Upper lobe of right lung (tissue), 1 donor: ENCODE measurements at places on chromosomes 1 and 21. TPM values are rescaled to one million over a fixed set of nuclear protein-coding genes. Genes with fewer than 3 reads are reported as not detected.

- H3K36me3 ChIP-seq: peaks cover 24% of the 10 kb centered on the region
- peaks cover 23% of the 10 kb centered on the region for H3K27me3 ChIP-seq
- no peak for DNase-seq
- H3K4me1 ChIP-seq: peaks cover 26% of the 10 kb centered on the region
Measured at GRCh38 chr1:84479998-84480397, 932 bp downstream of the RPF1 start.

- H3K4me3 ChIP-seq: no peak overlapping the region
- H3K4me1 ChIP-seq: no peaks in the 10 kb centered on the region
- no peak for DNase-seq
- no peaks in the 10 kb centered on the region for H3K27me3 ChIP-seq
- H3K27ac ChIP-seq: no peak overlapping the region
- no peaks in the 10 kb centered on the region for H3K36me3 ChIP-seq
Measured at GRCh38 chr1:221227872-221228337, 348.7 kb downstream of the HLX start.

GRCh38 chr1:39082811-39083576 is 56.8 kb downstream of the NDUFS5 start:
- H3K36me3 ChIP-seq: no peaks in the 10 kb centered on the region
- H3K4me1 ChIP-seq: peaks cover 3% of the 10 kb centered on the region
- H3K27ac ChIP-seq: no peak overlapping the region
- no peak for DNase-seq

- no peaks in the 10 kb centered on the region for H3K27me3 ChIP-seq
- peak; percentile 76 for DNase-seq
- H3K27ac ChIP-seq: no peak overlapping the region
- H3K36me3 ChIP-seq: no peaks in the 10 kb centered on the region
- H3K4me3 ChIP-seq: no peak overlapping the region
Measured at GRCh38 chr1:53278298-53278725, 40.0 kb upstream of the MAGOH start.

DNA sequence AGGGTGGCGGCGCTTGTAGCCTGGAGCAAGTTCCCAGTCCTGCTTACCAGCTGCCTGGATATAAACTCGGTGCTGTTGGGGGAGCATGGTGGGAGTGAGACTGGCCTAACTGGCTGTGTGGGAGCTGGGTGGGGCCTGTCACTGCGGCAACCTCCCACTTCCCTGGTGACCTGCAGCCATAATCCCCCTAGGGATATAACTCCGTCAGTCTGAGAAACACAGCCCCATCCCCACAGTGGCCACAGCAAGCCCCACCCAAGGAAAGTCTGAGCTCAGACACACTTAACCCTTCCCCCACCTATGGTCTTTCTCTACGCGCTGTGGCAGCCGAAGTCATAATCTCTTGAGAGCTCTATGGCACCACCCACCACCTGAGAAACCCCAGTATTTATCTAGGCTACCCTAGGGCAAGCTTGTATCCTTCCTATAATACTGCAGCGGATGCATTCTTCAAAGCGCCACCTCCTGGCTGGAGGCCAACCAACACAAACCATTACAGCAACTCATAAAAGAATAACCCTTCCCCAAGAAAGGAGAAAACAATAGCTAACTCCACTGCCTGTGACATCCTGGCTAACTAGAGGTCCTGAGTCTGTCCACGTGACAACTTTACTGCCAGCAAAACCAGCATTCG is 57.4 kb downstream of the ZNF648 start:
- H3K4me3 ChIP-seq: no peak overlapping the region
- no peaks in the 10 kb centered on the region for H3K27me3 ChIP-seq
- no peak overlapping the region for H3K27ac ChIP-seq
- DNase-seq: no peak

Gene ODR4
- total RNA-seq: 21.6 TPM

- no peak for DNase-seq
- no peaks in the 10 kb centered on the region for H3K36me3 ChIP-seq
- no peaks in the 10 kb centered on the region for H3K27me3 ChIP-seq
- H3K4me1 ChIP-seq: no peaks in the 10 kb centered on the region
- H3K4me3 ChIP-seq: no peak overlapping the region
- H3K27ac ChIP-seq: no peak overlapping the region
Measured at GRCh38 chr21:32034850-32035249, 162.0 kb downstream of the HUNK start.

DNA sequence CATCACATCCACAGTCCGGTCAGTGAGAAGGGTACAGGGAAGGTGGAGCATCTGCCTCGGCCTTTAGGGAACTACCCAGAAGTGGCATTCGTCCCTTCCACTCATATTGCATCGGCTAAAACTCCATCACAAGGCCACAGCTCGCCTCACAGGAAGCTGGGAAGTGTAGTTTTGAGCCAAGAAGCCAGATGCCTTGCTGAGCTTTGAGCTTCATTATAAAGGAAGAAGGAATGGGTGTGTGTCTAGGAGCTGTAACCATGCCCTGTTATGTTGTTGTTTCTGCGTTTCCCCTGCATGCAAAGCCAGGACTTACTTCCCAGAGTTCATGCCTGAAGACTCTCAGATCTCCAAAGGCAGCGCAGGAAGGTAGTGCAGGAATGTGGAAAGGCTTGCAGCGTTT is 61.1 kb downstream of the OPTC start:
- no peaks in the 10 kb centered on the region for H3K36me3 ChIP-seq
- no peak overlapping the region for H3K27ac ChIP-seq
- H3K4me3 ChIP-seq: no peak overlapping the region
- H3K27me3 ChIP-seq: no peaks in the 10 kb centered on the region
- DNase-seq: no peak

DNA sequence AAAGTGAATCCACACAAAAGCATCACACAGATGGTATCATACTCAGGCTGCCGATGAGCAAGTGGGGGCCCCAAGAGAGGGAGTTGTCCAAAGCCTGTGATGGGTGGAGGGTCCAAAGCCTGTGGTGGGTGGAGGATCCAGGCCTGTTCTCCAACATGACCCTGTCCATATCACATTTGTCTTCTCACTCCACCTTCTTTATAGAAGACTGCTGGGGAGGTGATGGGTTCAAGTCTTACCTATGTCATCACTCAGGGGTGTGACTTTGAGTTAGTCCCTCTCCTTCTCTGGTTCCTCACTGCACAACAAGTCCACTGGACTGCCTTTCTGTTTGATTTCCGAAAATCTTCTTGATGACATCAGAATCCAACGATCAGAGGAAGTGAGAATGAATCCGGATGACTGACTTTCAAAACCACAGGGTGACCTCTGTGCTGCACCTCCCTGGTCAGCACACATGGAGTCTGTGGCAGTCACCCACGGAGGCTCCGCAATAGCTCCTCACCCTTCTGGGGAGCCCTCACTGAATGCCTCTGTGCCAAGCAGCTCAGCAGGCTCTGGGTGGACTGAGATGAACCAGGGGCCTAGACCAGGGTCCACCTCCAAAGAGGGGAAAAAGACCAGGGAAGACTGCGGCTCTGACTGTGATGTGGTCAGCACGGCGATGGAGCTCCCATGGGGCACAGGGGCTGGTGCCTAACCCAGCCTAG is 166.8 kb downstream of the HIVEP3 start:
- DNase-seq: peak; percentile 71
- no peaks in the 10 kb centered on the region for H3K36me3 ChIP-seq
- H3K27me3 ChIP-seq: no peaks in the 10 kb centered on the region
- H3K4me1 ChIP-seq: peaks cover 8% of the 10 kb centered on the region
- H3K4me3 ChIP-seq: no peak overlapping the region

Gene ATP6V1G3
- not detected for total RNA-seq

Gene FAM78B
- 1.2 TPM for total RNA-seq

DNA sequence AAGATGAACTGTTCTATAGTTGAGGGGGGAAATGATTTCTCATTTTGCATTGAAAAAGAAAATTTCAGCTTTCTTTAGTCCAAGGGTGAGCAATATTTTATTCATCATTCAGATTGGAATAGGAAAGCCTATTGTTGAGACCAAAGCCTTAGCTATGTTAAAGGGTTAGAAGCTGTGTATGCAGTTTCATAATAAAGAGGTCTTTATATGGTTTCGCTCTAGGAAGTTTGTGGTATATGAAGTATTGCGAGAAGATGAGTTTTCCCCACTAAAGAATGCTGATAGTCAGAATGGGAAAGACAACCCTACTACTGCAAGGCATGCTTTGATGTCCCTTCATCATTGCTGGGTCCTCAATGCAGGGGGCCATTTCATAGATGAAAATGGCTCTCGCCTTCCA is 28.6 kb downstream of the UAP1 start:
- no peak for DNase-seq
- no peak overlapping the region for H3K27ac ChIP-seq
- no peaks in the 10 kb centered on the region for H3K4me1 ChIP-seq
- no peaks in the 10 kb centered on the region for H3K27me3 ChIP-seq
- H3K36me3 ChIP-seq: peaks cover 64% of the 10 kb centered on the region
- no peak overlapping the region for H3K4me3 ChIP-seq

Gene METTL13
- 27.8 TPM for total RNA-seq

DNA sequence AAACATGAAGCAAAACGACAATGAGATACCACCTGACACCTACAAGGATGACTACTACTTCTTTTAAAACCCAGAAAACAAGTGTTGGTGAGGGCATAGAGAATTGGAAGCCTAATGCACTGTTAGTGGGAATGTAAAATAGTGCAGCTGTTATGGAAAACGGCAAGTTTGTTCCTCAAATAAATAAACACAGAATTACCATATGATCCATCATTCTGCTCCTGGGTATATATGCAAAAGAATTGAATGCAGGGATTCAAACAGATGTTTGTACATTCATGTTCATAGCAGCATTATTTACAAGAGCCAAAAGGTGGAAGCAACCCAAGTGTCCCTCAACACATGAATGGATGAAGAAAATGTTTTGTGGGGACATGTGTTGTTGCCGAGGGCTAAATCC is 1.4 kb upstream of the S100A8 start:
- no peaks in the 10 kb centered on the region for H3K4me1 ChIP-seq
- no peak overlapping the region for H3K4me3 ChIP-seq
- H3K27ac ChIP-seq: no peak overlapping the region
- H3K36me3 ChIP-seq: no peaks in the 10 kb centered on the region
- no peak for DNase-seq

Gene AUNIP
- total RNA-seq: not detected
